ENCODE measurements at places on chromosomes 1 and 21.

DNA sequence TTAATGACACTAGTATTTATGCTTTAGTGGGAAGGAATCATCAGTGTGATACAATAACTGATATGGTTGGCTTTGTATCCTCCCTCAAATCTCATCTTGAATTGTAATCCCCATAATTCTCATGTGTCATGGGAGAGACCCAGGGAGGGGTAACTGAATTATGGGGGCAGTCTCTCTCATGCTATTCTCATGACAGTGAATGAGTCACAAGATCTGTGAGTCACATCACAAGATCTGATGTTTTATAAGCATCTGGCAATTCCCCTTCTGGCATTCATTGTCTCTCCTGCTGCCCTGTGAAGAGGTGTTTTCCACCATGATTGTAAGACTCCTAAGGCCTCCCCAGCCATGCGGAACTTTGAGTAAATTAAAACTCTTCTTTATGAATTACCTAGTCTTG, 1760.3 kb downstream of the NCAM2 start:
- DNase-seq: no peak

- no peak for DNase-seq
These were observed 36.7 kb downstream of the FAM163A start for GRCh38 chr1:179779645-179780272.

DNA sequence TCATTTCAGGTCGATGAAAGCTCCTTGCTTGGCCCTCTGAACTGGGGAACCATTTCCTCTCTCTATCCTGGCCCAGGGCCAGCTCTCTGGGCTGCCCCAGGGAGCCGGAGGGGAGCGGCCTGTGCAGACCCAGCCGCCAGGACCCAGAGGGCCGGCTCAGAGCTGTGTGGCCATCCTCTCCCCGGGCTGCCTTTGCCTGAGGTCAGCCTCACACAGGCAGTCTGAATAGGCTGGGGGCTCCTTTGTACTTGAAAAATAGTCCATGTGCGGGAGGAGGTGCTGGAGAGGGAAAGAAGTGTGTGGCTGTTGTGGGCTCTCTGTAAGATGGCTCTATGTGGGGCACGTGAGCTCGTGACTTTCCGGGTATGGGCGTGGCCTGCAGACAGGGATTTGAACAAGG, 275.1 kb upstream of the VAMP3 start:
- DNase-seq: no peak

DNA sequence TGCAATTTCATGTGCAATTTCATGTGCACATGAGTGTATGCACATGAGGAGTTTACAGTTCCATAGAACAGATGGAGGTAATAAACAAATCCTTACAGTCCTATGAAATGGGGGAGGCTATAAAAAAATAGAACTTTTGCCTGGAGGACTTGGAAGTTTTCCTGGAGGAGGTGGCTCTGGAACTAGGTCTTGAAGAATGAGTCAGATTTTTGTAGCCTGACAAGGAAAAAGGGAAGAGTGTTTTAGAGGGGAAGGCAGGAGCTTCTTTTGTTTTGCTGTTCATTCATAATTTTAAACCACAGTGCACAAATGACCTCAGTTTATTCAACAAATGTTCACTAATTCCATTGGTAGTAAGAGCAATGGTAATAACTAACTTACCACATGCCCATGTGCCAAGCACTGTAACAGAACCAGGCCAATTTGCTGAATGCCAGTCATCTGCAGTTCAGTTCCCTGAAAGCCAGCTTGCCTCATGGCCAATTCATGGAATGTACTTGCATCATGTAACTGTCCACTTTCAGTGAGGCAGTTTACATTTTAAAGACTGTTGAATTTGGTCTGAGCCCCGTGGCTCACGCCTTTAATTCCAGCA, 2.7 kb downstream of the DIO1 start:
- DNase-seq: no peak

GRCh38 chr1:156012051-156012817, 8.5 kb downstream of the SSR2 start:
- peak; percentile 58 for DNase-seq

GRCh38 chr21:28952686-28953085, 40.0 kb downstream of the LTN1 start:
- no peak for DNase-seq

- peak; percentile 52 for DNase-seq
These were observed 10.2 kb downstream of the ADAM30 start for GRCh38 chr1:119885903-119886783.

GRCh38 chr1:2172012-2172411, 22.6 kb downstream of the FAAP20 start:
- DNase-seq: no peak

DNA sequence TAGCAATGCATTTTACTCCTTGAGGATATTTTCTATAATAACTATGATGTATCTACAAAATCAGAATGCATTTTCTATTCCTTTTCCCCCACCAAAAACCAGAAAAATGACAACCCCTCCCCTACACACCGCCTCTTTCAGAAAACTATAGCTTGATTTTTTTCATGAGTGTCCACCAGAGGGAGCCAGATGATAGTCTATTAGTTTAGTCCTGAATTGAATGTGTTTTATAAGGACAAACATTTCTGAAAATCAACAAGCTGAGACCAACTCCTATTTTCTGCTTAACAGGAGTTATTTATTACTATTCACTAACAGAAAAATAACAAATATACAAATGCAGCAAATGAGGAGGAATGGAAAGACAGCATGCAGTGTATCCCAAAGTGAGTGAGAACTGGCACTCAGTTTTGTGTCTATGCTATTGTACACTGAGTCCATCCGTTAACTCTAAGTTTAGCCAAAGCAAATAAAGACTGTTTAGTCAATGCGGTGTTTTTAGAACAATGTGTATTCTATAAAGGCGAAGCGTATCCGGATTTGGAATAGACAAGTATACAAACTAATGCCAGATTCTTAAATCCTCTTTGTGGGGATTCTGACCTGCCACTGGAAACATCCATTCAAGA, 182.6 kb downstream of the VAV3 start:
- DNase-seq: no peak

- DNase-seq: no peak
These were observed 84.6 kb upstream of the SSX2IP start for GRCh38 chr1:84774669-84775534.

- no peak for DNase-seq
These were observed 538.0 kb downstream of the LTN1 start for GRCh38 chr21:28454564-28455252.

DNA sequence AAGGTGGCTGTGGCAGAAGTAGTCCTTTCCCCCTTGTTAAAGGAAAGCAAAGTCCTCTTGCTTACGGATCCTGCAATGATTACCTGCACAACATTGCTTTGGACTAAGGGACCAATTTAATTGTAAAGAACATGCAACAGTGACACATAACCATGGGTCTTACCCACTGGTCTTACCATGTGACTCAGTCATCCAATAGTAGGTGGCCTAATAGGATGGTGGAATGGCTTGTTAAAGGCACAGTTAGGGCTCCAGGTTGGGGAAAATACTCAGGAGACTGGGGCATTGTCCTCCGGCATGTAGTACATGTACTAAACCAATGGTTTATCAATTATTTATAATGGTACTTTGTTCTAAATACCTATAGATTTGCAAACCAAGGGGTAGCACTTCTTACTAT, 2.1 kb upstream of the YIPF1 start:
- DNase-seq: no peak

DNA sequence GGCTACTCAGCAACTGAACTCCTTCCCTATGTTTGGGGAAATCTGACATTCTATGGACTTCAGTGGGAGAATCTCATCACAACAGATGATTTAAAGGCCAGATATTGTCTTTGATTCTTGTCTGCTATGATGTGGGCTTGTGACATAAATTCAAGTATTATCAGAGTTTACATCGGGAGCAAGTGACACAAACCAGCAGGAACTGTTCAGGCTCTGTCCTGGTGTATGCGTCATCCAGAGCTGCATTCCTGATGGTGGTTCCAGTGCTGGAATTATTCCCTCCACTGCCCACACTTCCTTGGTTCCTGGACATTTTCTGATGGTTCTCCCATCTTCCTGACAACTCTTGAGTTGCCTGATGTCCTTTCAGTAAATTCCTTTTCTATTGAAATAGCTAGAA, 10.8 kb upstream of the LSM10 start:
- no peak for DNase-seq

- DNase-seq: no peak
These were observed 6.2 kb downstream of the NECTIN4 start for GRCh38 chr1:161082996-161083747.
